ENCODE measurements at places on chromosomes 5 and 9. TPM values are rescaled to one million over a fixed set of nuclear protein-coding genes. Genes with fewer than 3 reads are reported as not detected.

GRCh38 chr5:135887447-135887864 is 8.2 kb downstream of the IL9 start:
- no peak for DNase-seq

DNA sequence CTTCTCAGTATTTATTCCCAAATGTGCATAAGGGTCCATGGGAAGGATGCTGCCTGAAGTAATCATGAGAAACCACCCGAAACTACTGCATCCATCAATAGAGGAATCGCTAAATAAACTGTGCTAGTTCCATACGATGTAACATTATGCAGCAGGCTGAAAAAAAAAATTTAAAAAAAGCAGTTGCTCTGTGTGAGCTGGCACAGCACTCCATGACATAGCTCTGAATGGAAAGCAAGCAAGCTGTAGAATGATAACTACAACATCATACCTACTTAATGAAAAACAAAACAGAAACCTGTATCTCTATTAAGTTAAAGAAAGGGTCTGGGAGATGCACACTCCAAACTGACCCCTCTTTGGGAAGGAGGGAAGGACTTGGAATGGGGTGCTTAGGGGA is 49.3 kb downstream of the SHB start:
- no peak for DNase-seq

The IRX2 gene
- total RNA-seq = 4.8 TPM

DNA sequence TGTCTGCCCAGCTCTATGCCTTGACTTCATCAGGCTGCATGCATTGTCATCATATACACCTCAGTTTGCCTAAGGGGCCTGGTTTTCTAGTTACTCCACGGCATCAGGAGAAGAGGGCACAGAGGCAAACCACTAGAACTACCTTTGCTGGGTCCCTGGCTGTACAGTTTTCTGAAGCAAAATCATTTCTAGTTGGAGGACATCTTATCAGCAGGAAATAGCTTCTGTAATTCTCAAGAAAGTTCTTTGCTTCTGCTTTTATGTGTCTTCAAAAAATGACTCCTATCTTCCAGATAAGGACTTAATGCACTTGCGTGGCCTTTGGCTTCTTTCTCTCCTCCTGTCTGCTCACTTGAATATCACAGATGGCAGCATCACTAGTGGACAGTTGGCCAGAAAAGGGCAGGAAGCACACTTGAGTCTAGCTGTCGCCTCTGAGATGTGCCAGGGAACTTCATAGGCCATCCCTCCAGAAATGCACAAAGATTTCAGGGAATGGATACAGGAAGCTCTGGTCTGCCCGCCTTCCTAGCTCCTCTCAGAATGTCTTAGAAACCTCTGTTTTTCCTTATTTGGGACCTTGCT is 22.4 kb upstream of the LTC4S start:
- DNase-seq = no peak

The LCN10 gene
- not detected for total RNA-seq

- no peak for DNase-seq
Observed at GRCh38 chr9:122364783-122365150, 6.1 kb upstream of the PTGS1 start.

DNA sequence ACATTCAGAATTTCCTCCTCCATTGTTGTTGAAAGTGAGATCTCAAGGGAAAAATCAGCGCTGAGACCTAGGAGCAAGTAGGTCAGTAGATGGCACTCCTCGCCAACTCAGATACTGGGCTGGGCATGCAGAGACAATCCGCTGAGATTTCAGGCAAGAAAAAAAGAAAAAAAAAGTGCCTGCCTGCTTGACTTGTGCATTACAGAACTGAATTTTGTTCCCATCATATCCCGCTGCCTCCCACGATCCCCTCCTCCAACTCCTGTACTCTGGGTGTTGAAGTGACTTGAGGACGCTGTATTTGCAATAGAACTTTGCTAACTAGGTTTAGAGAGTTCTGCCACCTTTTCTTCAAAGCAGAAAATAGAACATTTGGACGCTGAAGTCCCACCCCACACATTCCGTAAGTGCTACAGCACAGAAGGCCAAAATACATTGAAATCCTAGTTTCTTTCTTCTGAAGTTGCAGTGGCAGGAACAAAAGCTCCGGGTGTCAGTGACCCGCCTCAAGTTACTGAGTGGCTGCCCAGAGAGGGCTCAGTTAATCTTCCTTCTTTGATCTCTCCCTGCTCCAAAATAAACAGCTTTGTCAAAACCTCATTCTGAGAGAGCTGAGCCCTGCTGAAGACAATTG is 265.8 kb downstream of the MLLT3 start:
- peak; percentile 76 for DNase-seq

DNA sequence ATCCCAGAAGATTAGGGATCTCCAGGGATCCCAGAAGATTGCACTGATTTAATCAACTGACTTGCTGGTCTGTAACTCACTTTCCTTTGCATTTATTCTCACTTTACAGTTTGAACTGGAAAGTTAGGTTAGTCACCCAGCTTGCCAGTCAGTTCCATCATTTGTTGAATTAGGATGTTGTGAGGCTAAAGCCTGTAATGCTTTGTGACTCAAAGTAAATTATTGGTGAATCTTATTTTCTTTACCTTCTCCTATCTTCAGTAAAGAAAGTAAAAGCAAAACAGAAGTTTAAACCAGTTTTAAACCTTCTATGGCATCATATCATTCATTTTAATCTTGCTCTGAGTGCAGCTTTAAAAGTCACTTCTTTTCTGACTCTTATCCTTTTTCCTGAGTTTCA is 85.8 kb downstream of the SLC44A1 start:
- no peak for DNase-seq

The CXCL14 gene
- 13.0 TPM for total RNA-seq

DNA sequence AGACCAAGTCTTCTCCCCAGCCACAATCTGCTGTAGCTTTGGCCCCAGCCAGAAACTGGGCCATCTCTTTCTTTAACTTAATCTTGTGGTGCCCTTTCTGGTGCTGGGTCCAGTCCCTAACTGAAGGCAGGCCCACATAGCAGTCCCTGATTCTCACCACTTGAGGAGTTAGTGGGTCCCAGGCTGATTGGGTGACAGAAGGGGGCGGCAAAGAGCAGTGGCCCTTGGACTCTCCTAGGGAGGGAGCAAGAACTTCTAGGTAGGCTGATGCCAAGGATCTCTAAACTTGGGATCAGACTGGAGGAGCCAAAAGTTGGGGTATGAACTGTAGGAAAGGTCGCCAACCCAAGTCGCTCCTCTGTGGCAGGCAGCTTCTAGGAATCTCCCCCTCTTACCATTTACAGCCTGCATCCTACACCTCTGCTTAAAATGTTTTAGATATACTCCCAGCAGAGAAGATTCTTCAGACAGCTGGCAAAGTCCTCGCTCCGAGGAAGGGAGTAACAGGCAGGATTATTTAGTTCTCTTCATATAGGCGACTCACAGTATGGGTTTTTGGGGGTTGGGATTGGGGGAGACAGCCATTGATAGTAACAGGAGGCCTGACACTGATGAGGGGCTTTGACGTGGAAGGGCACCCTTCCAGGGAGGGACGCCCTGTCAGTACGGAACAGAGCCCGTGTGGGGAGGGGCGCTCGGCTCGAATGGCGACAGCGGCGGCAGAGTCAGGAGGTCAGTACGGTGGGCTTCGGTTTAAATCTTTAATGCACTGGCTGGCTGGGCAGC is 2.0 kb upstream of the CCL27 start:
- peak; percentile 42 for DNase-seq

DNA sequence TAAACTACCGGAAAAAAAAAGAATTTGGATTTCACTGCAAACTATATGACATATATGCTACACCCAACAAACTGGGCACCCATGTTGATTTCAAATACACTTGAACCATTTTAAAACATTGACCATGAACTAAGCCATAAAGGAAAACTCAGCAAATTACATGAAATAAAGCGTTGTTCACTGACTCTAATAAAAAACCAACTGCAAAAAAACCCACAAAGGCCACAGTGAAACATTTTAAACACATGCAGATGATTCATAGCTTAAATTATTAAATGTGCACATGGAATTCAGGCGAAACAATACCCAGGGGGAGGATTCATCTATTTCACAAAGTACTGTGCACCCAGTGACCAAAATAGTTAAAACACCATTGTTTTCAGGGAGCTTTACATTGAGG is 33.3 kb downstream of the MTRR start:
- no peak for DNase-seq

The C9orf50 gene
- not detected for total RNA-seq

The TAF11L5 gene
- not detected for total RNA-seq

DNA sequence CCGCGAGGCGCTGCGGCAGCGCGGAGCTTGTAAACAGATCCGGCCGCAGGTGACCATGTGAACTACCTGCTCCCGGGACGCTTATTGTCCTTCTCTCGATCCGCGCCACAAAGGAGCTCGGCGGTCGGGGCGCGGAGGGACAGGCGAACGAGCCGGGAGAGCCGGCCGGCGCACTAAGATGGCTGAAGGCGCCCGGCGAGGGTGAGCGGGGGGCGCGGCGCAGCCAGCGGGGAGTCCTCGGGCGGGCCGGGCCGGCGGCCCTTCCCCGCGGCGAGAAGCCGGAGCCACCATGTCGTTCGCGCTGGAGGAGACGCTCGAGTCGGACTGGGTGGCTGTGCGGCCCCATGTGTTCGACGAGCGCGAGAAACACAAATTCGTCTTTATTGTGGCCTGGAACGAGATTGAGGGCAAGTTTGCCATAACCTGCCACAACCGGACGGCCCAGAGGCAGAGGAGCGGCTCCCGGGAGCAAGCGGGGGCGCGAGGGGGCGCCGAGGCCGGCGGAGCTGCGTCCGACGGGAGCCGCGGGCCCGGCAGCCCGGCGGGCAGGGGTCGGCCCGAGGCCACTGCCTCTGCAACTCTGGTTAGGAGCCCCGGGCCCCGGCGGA is 535 bp downstream of the JMY start:
- no peak for DNase-seq

GRCh38 chr9:90900130-90900529 is 98.5 kb downstream of the SYK start:
- DNase-seq = no peak

DNA sequence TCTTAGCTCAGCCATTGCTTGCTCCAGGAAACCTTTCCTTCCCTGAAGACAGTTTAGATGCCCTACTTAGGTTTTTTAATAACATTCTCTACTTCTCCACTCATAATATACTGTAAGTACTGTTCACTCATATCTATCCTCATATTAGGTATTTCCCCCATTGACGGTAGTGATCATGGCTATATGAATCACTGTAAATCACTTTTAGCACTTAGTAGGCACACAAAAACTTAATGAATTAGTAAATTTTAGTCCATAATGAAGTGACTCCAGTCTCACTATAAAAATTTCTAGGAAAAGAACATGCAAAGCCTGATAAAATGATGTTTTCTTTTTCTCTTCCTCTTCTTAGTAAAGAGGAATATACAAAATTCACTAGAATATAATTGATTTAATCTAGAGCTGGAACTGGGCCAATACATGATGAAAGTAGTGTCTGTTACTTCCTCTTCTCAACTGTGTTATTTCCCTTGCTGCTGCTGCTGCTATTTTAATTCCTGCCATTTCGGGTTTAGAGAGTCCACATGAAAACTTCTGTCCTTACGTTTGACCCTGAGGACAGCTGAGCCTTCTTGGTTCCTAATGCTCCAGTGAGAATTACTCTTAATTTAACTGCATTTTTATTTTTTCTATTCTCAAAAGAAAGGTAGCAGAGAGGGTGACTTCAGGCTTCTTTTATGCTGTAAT is 73.5 kb downstream of the LNPEP start:
- no peak for DNase-seq

The LCN9 gene
- total RNA-seq = not detected

Data from spinal cord (tissue), 10 donors.